LHCN-M2 (cell line): ENCODE measurements at places on chromosomes 5 and 9. TPM values are rescaled to one million over a fixed set of nuclear protein-coding genes. Genes with fewer than 3 reads are reported as not detected.

- no peak for DNase-seq
Observed at GRCh38 chr5:118258223-118258622, 730.1 kb downstream of the DTWD2 start.

- DNase-seq: peak; percentile 69
Observed at GRCh38 chr5:128579093-128579492, 41.0 kb upstream of the FBN2 start.

DNA sequence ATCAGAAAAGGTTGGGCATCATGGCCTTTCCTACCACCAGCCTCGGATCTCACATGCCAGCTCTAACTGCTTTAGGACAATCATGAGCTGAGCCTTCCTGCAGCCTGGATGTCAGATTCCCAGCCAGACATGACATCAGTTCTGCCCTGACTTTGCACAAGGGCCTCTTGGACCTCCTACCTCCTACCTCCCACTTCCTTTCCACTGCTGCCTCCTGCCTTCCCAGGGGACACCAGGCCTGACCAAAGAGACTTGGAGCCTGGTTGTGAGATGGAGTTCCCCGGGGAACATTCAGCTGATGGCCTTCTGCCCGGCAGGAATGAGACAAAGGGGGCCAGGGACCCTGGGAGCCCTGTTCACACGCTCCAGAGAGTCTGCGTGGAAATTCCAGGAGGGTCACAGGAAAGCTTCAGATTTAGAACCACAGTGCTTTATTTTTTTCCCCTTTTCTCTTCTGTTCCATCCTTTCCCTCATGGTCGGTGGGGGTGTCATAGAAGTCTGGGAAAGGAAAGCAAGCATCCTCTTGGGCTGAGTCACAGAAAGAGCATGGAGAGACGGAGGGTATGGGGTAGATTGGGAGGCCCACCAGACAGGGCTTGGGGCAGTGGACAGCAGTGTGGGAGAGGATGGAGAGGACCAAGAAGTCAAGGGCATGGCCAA, 35.4 kb upstream of the IL17B start:
- no peak for DNase-seq

DNA sequence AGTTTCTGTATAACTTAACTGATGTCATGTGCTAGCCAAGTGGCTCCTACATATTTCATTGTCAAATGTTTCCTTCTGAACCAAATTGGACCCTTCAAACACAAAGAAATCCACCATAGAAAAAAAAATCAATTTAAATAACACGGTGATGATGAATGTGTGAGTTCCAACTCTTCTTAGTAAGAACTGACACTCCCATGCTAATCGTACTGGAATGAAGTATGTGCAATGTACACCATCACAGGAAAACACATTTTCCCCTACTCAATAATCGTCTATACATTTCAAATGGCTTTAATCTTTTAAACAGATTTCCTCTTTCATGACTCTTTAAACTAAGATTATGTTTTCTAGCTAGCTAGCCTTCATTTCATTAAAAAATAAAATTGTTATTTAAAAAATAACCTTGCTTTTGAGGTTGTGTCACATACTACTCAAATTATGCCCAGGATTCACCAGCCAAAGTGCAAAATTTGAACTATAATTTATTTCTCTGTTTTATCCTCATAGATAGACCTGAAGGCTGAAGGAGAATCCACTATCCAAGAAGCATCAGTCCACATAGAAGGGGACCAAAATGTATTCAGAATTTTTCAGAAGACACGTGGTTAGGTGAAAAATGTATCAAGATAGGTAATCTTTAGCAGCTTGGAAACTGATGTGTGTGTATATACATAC, 131.0 kb upstream of the ITGA1 start:
- DNase-seq: no peak

DNA sequence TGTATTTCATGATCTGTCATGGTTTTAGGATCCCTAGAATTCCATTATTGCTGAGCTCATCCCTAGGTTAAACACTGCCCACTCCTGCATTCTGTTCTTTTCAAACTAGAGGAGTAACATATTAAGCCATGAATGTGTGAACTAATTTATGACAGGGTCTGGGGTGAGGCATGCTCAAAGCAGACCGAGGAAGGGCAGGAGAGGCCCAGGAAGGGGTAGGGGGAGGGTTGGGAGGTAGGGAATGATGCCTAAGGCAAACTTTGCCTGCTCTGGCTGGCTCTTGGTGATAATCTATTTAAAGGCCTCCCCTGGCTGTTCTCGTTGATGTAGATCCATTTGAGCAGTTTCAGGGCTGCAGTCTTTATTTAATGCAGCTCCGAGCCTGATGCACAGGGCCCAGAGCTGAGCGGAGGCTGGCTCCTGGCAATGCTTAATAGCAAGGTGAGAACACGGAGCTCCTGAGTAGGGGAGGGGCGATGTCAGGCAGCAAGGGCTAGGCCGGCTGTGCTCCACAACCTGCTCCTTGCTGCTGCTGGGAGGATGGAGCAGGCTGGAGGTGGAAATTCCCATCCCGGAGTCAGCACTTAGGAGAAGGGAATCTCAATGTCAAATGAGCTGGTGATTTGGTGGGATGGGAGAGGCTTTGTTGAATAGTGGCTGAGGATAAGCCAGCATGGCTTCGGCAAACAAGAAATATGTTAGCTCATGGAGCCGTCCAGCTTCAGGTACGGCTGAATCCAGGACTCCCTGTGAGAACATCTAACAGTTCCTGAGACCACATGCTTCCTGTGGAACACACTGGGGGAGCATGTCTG, 73.2 kb upstream of the UNC5A start:
- DNase-seq: no peak

The GRM6 gene
- not detected in 2 replicates for total RNA-seq

The PCDHA13 gene
- not detected in 2 replicates for total RNA-seq

The NR5A1 gene
- total RNA-seq: not detected in 2 replicates

The TARS1 gene
- total RNA-seq: 160 and 171 TPM in 2 replicates
